ENCODE measurements at places on chromosomes 6 and 20.

GRCh38 chr6:55974688-55975087 is 99.3 kb upstream of the BMP5 start:
- DNase-seq, result no peak

GRCh38 chr6:158611541-158612370 is 32.8 kb downstream of the DYNLT1 start:
- no peak for DNase-seq

DNA sequence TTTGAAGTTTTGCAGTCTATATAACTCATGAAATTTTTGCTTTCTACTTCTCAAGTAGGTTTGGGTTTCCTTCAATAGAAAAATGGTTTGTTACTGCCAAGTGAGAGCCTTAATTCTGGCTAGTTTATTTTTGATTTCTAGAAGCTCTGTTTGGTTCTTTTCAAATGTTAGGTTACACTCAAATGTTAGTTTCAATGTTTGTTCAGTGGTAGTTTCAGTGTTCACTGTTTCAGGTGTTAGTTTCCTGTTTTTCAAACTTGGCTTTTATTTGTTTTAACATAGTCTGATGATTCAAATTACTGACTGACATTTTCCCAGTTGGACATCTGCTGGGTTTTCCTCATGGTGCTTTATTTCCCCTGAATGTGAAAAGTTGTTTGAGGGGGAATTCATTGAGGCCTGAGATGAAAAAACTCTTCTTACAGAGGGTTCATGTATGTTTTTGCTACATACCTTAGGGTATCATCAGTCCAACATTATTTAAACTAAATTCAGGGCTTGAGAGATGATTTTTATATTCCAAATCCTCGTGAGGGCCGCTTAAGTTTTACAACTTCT is 189.0 kb downstream of the JARID2 start:
- no peak for DNase-seq

- no peak for DNase-seq
Measured at GRCh38 chr6:93329301-93330000, 89.9 kb downstream of the EPHA7 start.

All from cerebellar nuclear complex (tissue), 1 donor.